ENCODE measurements at places on chromosomes 4 and X.

GRCh38 chrX:106874075-106874474, 29.1 kb downstream of the RIPPLY1 start:
- no peak for DNase-seq

DNA sequence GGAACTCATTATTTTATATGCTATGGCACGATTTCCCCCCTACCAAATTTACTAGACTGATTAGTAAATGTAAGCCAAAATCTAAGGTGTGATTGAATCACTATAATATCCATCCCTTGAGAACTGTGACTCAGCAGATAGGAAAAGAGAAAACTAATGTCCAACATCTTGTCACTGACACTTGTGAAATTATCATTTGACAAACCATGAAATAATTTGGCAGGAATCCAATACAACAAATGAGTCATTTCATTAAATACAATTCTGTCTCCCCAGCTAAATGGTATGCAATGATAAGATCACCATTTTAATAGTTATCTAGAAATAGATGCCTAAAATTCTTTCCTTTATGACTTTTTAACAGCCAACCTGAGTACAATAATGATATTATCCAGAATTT, 462.3 kb downstream of the DMD start:
- DNase-seq = no peak

- DNase-seq = no peak
These were observed 179.7 kb upstream of the CNKSR2 start for GRCh38 chrX:21194526-21194925.

DNA sequence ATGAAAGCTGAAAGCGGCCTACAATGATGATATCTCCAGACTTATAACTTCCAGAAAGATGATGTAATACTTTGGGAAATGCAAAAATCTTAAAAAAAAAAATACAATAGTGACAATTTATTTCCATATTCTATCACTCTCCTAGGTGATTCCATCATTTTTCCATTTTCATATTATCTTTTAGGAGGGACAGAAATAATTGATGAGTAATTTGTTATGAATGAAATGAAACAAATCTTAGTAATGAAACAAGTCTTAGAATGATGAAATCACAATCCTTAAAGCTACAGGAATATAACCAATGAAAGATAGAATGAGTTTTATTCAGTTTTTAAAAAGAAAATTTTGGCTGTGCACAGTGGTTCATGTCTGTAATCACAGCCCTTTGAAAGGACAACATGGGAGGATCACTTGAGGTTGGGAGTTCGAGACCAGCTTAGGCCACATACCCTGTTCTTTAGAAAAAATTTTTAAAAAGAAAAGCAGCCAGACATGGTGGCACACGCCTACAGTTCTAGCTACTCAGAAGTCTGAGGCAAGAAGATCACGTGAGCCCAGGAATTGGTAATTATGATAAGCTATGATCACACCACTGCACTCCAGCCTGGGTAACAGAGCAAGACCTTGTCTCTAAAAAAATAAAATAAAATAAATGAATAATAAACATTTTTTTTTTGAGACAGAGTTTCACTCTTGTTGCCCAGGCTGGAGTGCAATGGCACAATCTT, 21.7 kb downstream of the CLOCK start:
- DNase-seq = no peak

- no peak for DNase-seq
These were observed 803.0 kb downstream of the DMD start for GRCh38 chrX:32408389-32408788.

GRCh38 chr4:98529970-98530569, 128.3 kb downstream of the TSPAN5 start:
- DNase-seq = no peak

DNA sequence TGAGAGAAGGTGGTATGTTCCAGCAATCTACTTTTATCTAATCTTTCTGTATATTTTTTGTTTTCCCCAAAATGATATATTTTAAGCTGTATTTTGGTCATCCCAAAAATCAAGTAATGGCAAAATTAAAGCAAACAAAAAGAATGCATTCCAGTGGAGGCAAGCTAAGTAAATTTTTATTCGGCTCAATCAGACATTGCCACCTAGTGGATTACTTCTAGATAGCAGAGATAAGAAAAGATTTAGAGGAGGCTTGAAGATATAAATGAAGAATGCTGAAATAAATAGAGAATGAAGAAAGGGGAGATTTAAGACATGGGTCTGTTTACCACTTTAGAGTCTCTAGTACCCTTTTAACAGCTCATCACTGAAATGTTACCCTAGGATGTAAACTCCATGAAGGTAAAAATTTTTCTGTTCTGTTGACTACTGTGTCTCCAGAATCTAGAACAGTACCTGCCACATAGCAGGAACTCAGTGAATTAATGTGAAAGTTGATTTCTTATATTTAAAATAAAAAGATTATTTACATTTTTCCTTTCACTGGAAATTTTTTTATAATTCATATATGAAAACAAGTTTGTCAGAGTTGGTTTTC, 110.9 kb upstream of the ANK2 start:
- no peak for DNase-seq
